ENCODE measurements at places on chromosomes 4 and X.

DNA sequence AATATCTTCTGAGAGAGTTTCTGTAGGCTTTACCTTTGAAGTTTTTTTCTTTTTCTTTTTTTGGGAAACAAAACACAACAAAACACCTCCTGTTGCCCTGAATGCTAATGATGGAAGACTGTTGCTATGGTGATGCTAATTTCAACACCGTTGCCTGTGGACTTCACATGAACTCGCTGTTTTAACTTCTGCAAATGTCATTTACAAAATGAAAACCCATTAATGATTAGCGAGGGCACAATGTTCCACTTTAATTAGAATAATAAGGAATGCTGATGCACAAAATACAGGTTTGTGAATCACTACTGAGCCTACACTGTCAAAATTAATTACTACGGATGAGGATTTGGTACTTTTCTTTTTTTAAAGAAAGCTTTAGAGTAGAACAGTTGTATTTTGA lies 227.1 kb upstream of the FTHL17 start:
- DNase-seq: no peak

GRCh38 chr4:183919141-183919540 lies 14.0 kb downstream of the STOX2 start:
- DNase-seq: no peak

GRCh38 chr4:69896530-69897116 lies 34.2 kb upstream of the CSN1S1 start:
- DNase-seq: no peak

GRCh38 chrX:48045410-48046311 lies 25.8 kb downstream of the ZNF630 start:
- DNase-seq: no peak

DNA sequence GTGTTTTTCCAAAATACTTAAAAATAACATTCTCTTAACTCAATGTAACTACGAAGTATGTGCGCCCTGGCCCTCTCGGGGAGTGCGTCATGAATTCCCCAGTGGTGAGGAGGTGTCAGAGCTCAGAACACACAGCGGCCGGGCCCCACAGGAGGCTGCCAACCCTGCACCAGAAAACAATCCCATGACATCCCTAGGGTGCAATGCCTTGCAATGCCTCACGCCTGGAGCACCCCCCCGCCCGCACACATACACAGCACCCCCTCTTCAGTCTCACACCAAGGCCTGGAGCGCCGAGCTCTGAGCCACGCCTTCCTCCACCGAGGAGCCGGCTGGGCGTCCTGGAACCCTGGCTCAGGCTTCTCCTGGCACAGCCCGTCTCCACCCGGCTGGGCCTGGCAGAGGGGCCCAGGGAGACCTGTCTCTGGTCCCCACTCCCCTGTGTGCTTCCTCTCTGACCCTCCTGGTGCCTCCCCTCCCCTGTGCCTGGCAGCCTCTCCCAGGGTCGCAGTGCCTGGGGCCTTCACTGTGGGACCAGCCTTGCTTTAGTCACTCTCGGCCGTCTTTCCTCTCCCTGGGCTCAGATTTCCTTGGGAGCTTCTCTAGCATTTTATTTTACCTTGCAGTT lies 108.2 kb upstream of the ADRA2C start:
- no peak for DNase-seq

DNA sequence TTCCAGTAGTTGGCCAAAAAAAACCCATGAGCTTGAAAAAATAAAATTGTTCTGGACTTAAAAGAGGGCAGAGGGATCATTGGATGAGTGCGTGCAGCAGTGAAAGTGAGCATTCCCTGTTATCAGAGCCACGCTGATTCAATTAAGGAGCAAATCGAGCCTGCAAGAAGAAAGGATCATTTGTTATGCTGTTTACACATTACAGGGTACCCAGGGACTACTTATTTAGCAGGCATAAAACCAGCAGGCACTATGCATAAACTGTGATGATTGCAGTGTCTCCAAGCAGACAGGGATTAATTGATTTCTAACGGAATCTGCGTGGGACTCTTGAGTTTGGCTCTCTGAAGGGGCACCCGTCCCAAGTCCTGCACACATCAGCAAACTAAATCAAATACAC lies 83.5 kb downstream of the SHOX start:
- no peak for DNase-seq

GRCh38 chr4:111849746-111850284 lies 295.4 kb upstream of the FAM241A start:
- no peak for DNase-seq

DNA sequence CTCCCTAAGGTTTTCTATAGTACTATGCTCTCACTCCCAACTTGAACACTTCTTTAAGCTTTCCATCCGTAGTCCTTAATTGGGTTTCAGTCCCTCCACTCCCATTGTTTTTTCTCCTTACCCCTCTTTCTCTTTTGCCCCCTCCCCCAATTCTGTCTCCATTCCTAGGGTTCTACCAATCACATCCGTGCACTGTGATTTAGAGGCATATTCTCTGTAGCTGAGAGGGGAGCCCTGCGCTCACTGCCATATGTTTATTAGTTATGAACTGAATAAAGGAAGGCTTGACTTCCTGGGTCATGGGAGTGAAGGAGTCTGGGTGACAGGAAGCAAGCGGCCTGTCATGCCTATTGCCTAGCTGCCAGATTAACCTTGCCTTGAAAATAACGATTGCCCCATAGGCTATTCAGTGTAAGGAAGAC lies 471 bp downstream of the MCTS1 start:
- peak; percentile 7 for DNase-seq

DNA sequence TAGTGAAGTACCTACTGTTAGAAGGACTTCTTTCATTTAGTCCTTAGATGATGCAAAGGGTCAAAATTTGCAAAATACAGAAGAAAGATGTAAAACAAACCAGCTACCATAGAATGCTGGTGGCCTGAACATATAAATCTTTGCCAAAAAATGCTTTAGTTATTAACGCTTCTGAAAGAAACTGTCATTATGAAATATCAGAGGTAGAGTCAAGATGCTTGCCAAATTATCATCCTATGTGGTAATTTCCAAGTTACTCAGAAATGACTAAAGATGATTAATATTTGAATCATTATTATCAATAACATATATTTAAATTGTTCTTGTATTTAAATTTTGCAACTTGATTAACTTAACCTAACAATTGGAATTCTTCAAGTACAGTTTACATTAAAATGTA lies 588.4 kb upstream of the FAM241A start:
- no peak for DNase-seq

- no peak for DNase-seq
Measured at GRCh38 chr4:123919576-123920098, 523.0 kb downstream of the SPRY1 start.

DNA sequence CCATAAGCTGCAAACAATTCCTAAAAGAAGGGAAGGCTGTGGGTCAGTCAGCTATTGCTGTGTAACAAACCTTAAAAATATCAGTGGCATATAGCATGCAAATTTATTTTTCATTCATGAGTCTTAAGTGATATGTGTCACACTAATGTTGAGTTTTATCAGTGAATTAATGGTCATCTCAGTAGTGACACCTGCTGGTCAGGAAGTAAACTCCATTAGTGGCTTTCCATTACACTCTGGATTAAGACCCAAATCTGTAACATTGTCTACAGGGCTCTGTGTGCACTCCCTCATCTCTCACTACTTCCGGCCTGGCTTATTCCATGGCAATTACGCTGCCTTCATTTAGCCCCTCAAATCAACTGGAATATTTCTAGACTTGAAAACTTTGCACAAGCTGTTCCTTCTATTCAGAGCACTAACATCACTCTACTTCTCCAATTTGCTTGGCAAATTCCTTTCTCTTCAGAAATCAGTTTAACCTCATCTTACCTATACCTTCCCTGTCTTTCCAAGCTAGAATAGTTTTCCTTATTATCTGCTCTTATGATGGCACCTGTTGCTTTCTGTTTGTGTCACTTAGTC lies 217.3 kb upstream of the TAPT1 start:
- DNase-seq: no peak

DNA sequence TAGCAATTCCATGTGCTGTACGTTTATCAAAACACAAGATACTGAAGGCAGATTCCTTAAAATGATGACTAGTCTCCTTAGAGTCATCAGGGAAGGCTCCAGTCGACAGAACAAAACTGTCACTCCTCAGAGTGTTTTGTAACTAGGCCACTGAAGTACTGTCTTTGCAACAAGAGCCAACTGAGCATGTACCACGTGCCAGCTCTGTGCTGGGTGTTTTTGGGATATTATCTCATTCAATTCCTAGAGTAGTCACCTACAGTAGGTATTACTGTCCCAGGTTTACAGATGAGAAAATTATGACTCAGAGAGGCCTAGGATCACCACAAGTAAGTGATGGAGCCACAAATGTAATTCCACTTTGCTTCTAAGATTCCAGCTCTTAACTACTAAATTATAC lies 18.3 kb upstream of the NUP54 start:
- DNase-seq: no peak

DNA sequence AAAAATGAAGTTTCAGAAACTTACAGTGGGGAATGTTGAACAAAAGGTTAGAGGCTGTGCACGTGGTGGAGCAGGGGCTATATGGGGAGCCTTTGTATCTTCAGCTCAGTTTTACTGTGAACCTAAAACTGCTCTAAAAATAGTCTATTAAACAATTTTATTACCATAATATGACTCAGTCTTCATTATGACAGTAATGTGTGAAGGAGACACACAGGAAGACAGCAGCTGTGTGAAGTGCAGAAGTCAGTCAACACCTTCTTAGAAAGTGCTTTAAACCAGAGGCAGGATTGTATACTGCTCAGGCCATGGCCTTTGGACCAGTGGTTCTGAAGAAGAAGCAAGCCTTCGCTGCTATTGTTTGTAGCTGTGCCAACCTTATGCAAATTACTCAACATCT lies 89.7 kb downstream of the ARHGAP10 start:
- DNase-seq: no peak

DNA sequence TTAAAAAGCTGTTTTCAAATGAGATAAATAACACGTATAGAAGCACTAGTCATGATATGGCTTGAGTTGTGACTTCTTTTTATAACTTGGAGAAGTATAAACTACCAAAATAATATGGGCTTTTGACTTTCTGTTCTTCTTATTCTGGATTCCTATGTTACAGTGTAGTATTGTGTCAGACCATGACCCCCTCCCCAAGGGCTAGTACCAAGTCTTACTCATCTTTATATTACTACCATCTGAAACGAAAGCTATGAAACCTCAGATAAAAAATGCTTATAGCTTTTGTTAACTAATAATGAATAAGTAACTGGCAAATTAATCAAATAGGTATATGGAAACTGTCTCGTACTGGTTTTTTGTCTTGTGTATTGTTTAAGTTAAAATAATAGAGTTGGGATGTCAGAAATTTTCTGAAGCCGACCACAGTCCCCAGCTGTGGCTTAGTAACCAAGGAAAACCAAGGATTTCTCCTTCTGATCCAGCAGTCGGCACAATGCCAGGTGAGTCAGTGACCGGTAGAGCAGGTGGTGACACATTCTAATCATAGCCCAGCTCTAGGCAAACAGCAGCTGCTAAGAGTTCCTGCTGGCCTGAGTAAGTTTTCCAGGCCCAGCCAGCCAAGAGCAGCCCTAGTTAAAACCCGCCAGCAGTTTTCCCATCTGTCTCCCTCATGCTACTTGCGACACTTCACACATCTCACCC lies 163.3 kb upstream of the PRDX4 start:
- no peak for DNase-seq

- no peak for DNase-seq
Measured at GRCh38 chr4:96056346-96056934, 216.5 kb downstream of the PDHA2 start.

DNA sequence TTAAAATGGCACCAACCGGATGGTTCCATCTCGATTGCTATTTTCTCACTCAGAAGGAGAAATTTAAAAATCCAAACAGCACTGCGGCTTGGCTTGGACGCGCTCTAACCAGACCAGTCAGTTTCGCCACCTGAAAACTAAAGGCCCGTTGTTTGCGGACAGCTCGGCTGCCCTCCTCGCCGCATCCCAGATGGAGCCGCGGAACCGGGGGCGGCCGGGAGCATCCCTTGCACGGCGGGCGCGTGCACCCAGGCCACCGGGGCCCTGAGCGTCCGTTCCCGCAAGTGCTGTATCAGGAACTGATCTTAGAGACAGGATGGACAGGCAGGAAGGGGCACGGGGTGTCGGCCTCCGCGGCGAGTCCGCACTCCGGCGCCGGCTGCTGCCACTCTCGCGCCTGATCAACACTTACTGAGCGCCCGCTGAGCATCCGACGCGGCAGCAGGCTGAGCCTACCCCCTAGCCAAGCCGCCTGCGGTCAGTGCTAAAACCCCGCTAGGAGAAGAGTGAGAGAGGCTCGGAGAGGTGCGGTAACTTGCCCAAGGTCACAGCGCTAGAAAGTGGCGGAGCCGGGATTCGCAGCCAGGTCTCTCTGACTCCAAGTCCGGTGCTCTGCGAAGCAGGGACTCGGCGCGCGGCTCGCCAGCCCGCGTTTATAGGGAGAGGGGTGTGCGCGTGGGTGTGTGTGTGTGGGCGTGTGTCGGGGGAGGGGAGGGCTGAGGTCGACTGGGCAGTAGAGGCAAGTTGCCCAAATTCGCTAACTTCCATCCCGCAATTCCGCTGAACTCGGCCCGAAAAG lies at the start of gene CITED1:
TSS of gene CITED1 (minus strand) at position 629 of the 799 bp plus-strand sequence. CDS start 3,045 bp downstream, outside the sequence.
- no peak for DNase-seq

GRCh38 chrX:39724544-39724943 lies 373.2 kb downstream of the BCOR start:
- peak; percentile 13 for DNase-seq

DNA sequence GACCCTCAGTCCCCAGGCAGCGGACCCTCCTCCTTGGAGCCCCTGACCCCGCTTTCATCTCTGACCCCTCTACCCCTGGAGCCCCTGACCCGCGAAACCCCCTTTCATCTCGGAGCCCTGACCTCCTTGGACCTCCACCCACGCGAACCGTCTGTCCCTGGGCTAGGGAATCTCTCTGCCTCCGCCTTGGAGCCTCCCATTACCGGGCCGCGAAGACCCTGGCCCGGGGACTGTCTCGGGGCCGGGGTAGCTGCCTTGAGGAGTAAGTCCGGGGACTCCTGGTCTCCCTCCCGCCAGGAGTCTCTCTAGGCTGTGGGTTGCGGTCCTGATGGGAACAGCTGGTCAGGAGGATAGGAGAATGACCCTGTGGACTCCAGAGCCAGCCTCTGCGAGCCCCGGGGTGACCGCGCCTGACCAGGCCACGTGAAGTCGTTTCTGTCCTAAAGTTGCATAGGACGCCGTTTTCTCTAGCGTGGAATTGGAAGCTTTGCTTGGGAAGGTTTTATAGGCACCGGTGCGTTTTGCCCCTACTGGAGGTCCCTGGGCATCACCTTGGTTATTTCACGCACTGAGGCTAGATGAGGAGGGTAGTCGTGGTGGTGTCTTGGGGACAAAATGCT lies 824 bp downstream of the TBC1D14 start:
- DNase-seq: no peak
